Subcutaneous preadipocyte (primary cell): ENCODE measurements at places on chromosomes 7 and 10. TPM values are rescaled to one million over a fixed set of nuclear protein-coding genes. Genes with fewer than 3 reads are reported as not detected.

KCND2 gene
- 5.1 and 14.0 TPM in 2 replicates for total RNA-seq

LBX1 gene
- not detected in 2 replicates for total RNA-seq

OR2A42 gene
- 0.37 TPM in 1 of 2 replicates, not detected in the other for total RNA-seq

ZNF467 gene
- total RNA-seq, result 0.20 TPM in 1 of 2 replicates, not detected in the other

DKK1 gene
- 55.9 and 92.1 TPM in 2 replicates for total RNA-seq

ASAH2B gene
- total RNA-seq, result 1.8 and 3.1 TPM in 2 replicates

ZNF438 gene
- total RNA-seq, result 7.8 and 8.1 TPM in 2 replicates

CDK14 gene
- 30.5 and 42.8 TPM in 2 replicates for total RNA-seq

AKR1C8 gene
- total RNA-seq, result not detected in 2 replicates

NEUROD6 gene
- total RNA-seq, result not detected in 2 replicates

EPO gene
- not detected in 2 replicates for total RNA-seq

FRA10AC1 gene
- total RNA-seq, result 6.2 and 10.0 TPM in 2 replicates

CLIP2 gene
- 42.6 and 52.8 TPM in 2 replicates for total RNA-seq

CCL26 gene
- 0.37 TPM in 1 of 2 replicates, not detected in the other for total RNA-seq

COL17A1 gene
- 0.20 and 0.37 TPM in 2 replicates for total RNA-seq

CALHM1 gene
- total RNA-seq, result not detected in 2 replicates

HOXA6 gene
- total RNA-seq, result 7.8 and 8.8 TPM in 2 replicates

FAM25G gene
- total RNA-seq, result not detected in 2 replicates

ARHGAP22 gene
- total RNA-seq, result 76.1 and 87.6 TPM in 2 replicates

ATOH7 gene
- under 0.01 TPM in 1 of 2 replicates, not detected in the other for total RNA-seq

ASZ1 gene
- total RNA-seq, result not detected in 2 replicates

RSBN1L gene
- total RNA-seq, result 12.5 and 19.4 TPM in 2 replicates

GPRIN2 gene
- not detected in 2 replicates for total RNA-seq

AKR1D1 gene
- total RNA-seq, result not detected in 2 replicates

NPY4R gene
- total RNA-seq, result not detected in 2 replicates

PALD1 gene
- 0.20 TPM in 1 of 2 replicates, not detected in the other for total RNA-seq

PRSS37 gene
- total RNA-seq, result not detected in 2 replicates

ABCA13 gene
- not detected in 2 replicates for total RNA-seq

AGAP9 gene
- 5.5 and 6.5 TPM in 2 replicates for total RNA-seq

TMEM139 gene
- total RNA-seq, result not detected in 2 replicates

NAT16 gene
- total RNA-seq, result not detected in 2 replicates

TMEM176A gene
- 5.5 TPM in 1 of 2 replicates, not detected in the other for total RNA-seq

DNAH11 gene
- total RNA-seq, result under 0.01 and 0.37 TPM in 2 replicates

VWA2 gene
- under 0.01 and 0.20 TPM in 2 replicates for total RNA-seq

SKIDA1 gene
- total RNA-seq, result 0.73 and 0.78 TPM in 2 replicates

MRPL32 gene
- 51.0 and 68.7 TPM in 2 replicates for total RNA-seq

WDR86 gene
- total RNA-seq, result 0.78 and 1.8 TPM in 2 replicates

RNLS gene
- 10.8 and 14.0 TPM in 2 replicates for total RNA-seq

NPFFR1 gene
- not detected in 2 replicates for total RNA-seq

MAGI2 gene
- 9.2 and 10.8 TPM in 2 replicates for total RNA-seq

NEURL1 gene
- total RNA-seq, result 0.37 and 0.39 TPM in 2 replicates

GNAT3 gene
- total RNA-seq, result not detected in 2 replicates

HDAC9 gene
- 2.9 and 4.3 TPM in 2 replicates for total RNA-seq

SORCS1 gene
- total RNA-seq, result not detected in 2 replicates

EPHA1 gene
- not detected in 2 replicates for total RNA-seq

SFRP4 gene
- total RNA-seq, result under 0.01 and 0.37 TPM in 2 replicates

PODXL gene
- total RNA-seq, result 0.73 and 14.7 TPM in 2 replicates

HOXA2 gene
- 0.39 and 0.73 TPM in 2 replicates for total RNA-seq

GPR26 gene
- not detected in 2 replicates for total RNA-seq

UPK3B gene
- total RNA-seq, result 0.39 TPM in 1 of 2 replicates, not detected in the other

GPNMB gene
- total RNA-seq, result 102 and 202 TPM in 2 replicates
